T-cell (primary cell): ENCODE measurements at places on chromosomes 13 and 19.
A peak's percentile ranks its signal among the peaks of the same experiment; 100 is the strongest.

- no peak for DNase-seq
Measured at GRCh38 chr19:51111606-51112005, 3.4 kb upstream of the CTU1 start.

DNA sequence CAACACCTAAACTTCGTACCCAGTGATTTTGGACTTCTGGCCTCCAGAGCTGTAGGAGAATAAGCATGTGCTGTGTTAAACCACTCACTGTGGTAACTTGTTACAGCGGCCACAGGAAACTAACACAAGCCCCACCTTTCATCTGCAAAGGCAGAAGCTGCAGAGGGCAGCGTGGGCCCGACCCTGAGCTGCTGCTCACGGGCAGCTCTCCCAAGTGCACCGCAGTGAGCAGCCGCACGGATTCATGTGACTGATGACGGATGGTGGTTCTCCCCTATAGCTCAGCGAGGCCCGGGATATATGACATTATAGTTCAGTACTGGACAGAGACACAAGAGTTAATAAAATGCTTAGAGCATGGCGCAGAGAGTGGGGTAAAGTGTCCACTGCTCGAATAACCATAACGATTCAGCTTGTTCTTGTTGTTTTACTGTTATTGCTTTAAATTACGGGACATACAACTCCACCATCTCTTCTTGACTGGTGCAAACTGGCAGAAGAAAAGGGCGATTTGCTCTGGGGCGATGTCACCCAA is 21.9 kb downstream of the VRK3 start:
- DNase-seq: no peak

DNA sequence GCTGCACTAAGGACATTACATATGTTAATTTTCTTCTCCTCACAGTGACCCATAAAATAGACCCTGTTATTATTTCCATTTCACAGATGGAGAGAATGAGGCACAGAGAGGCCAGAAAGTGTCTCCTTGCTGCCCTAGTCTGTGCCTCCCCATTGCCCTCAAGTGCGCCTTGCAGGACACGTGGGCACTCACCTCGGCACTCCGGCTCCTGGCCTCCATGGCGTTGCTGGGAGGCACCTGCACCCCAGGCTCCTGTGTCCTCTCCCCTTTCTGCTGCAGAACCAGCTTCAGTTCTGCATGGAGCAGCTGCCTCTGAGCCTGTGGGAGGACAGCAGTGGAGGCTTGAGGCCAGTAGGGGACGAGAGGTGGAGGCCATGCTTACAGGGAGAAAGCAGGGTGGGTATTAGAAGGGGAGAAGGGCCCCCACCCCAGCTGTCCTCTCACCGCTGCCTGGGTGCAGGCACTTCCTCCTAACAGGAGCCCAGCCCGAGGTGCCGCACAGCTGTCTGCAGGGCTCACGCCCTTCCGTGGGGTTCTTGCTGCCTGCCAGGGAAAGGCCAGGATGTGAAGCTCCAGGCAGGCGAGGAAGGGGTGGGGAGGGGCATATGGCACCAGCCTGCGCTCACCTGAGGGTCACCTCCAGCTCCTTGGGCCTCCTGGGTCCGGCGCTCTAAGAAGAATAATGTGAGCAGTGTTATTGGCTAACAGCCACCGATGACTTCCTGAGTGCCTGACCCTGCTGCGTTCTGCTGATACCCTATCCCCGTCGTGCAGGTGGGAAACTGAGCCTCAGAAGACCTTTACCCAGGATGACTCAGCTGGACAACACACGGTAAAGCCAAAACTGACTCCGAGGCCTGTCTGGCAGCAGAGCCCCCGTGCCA is 5.2 kb downstream of the PRX start:
- DNase-seq: no peak

GRCh38 chr19:4171676-4172075 is 10.7 kb downstream of the SIRT6 start:
- DNase-seq: no peak

DNA sequence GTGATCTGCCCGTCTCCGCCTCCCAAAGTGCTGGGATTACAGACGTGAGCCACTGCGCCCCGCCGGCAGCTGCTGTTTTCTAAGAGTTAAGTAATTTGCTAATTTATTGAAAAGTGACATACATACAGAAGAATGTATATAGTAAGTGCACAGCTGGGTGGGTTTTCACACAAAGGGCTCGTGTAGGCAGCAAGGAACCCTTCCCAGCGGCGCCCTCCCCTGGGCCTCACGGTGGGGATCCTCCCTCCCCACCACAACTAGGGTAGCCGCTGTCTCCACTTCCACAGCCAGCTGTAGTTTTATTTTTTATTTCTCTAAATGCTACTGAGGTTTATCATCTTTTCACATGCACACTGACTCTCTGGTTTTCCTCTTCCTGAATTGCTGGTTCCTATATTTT is 64.9 kb downstream of the CRYL1 start:
- no peak for DNase-seq

GRCh38 chr13:38409771-38410170 is 60.1 kb downstream of the UFM1 start:
- no peak for DNase-seq

GRCh38 chr13:113639616-113640262 is 18.3 kb downstream of the ATP4B start:
- DNase-seq: no peak

DNA sequence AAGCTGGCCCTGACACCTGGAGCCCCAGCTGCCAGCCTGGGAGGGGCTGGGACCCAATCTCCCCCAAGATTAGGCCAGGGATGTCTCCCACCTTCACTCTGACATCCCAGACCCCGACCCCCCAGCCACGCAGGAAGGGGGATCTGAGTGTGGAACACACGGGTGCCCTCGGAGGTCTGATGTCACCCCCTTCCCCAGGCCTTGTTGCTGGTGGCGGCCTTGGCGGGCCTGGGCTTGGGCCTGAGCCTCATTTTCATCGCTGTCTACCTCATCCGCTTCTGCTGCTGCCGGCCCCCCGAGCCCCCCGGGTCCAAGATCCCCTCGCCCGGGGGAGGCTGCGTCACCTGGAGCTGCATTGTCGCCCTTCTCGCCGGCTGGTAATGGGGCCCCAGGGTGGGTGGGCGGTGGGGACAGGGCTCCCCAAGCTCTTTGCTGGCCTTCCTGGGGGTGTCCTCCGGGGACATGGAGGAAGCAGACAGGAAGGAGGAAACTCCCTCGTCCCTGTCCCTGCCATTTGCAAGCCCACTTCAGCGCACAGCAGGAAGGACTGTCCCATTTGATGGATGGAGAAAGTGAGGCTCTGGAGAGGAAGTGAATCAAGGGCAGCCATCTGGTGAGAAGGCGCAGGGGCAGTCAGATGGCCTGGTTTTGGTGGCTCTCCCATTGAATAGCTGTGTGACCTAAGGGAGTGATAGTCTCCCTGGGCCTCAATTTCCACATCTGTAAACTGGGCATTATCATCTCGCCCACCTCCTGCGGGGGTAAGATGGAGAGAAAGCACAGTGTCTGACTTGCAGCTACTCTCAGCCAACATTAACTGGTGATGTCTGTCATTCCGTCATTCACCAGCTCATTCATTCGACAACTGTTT is 3.9 kb downstream of the TTYH1 start:
- DNase-seq: no peak

DNA sequence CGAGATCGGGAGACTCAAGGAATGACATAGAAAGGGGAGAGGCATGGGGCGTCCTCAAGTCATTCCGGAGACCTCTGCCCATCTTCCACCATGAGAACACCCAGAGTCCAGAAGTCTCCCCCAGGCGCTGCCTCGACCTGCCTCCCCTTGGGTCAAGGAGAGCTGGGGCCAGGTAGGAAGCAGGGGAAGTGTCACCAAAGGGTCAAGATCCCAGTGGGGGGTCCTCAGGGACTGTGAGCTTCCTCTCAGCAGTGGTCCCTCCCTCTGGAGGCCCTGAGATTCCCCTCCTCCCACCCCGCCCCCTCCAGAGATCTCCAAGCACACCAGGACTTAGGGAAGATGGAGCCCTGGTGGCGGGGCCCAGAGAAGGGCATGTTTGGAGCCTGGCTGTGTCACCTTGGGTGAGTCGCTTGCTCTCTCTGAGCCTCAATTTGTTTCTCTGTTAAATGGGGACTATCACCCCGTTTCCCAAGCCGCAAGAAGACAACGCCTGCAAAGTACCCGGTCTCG is 919 bp downstream of the DACT3 start:
- DNase-seq: peak; percentile 11

GRCh38 chr13:27826379-27827353 is 34.4 kb downstream of the GSX1 start:
- DNase-seq: peak; percentile 30

GRCh38 chr13:110218581-110219201 is 88.3 kb downstream of the COL4A1 start:
- DNase-seq: no peak

DNA sequence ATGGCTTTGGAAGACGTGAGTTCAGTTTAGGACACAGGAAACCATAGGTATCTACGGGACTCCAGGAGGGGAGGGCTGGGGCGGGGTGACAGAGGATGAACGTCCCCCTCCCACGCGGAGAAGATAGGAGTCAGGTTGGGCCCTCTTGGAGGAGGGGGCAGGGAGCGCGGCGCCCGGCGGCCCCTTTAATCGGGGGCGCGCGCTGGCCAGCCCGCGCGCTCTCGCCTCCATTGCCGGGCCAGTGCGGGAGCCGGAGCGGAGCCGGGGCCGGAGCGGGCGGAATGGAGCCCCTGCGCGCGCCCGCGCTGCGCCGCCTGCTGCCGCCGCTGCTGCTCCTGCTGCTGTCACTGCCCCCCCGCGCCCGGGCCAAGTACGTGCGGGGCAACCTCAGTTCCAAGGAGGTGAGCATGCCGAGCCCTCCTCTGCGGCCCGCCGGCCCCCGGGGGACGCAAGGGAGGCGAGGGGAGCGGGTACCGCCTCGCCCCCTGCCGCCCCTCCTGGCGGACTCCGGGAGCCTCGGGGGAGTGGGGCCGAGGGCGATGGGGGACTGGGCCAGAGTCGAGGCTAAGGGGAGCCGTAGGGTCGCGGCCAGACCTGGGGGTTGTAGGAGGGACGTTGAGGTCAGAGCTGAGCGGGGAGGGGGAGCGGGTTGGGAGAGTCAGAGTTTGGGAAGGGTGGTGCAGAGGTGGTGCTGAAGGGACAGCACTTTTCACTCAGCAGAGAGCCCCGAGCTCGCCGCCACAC is at the start of gene TMEM145:
TSS of gene TMEM145 (plus strand) at position 214 of the 744 bp plus-strand sequence. CDS start at position 282, 68 bp downstream.
- DNase-seq: no peak
